ENCODE measurements at places on chromosomes 7 and 10.

DNA sequence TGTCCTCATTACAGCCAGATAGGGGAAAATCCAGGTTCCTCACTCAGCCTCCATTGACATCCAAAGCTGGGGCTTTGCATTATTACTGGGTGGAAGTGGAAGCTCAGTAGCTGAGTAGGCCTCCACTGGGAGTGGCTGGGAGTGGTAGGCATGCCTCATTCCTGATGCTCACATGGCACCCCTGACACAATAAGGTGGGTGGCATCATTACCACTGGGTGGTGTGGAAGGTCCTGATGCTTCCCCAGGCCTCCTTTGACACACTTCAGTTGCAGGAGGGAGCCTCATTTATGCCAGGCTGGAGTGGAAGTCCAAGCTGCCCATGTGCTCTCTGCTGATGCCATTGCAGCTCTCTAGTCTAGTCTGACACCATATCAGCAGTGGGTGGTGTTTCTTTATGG lies 48.2 kb upstream of the GPR141 start:
- DNase-seq = no peak

DNA sequence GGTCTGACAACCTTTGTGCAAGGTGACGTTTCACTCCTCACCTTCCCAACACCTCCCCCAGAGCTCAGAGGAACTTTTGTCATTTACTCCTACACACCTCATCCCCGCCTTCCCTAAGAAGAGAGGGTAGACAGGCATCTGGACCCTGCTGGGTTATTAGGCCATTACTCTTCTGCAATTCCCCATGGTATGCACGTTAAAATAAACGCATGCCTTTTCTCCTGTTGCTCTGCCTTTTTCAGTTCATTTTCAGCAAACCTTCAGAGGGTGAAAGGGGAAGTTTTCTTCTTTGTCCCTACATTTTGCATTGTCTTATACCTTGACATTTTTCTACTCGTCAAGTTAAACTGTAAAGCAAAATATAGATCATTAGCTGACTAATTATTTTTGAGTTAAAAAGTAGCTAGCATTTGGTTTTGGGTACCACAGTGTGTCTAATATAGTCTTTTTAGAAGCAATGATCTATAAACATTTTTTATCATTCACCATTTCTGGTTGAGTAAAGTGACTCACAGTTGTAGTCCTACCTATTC lies 10.5 kb upstream of the EDRF1 start:
- DNase-seq = no peak

- DNase-seq = no peak
These were observed 9.2 kb downstream of the PFKFB3 start for GRCh38 chr10:6211671-6212635.

DNA sequence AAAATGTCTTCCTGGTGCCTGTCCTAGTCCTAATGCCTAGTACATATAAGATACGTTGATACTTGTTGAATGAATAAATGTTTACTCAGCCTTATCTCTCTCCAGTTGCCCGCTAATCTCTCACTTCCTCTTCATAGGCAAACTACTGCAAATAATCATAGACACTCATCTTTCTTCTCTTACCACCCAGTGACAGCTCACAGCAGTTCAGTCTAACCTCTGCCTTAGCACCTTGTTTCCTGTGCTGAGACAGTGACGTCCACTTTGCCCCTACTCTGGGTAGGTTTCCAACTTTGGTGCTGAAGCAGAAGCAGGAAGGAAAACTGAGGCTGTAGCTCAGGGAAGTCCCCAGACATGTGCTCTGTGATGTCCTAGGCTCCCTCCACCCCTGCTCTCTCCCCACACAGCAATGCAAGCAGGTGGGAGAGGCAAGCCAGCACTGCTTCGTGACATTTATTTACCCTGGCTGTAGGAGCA lies 45.5 kb upstream of the RHOBTB1 start:
- DNase-seq = no peak

- DNase-seq = no peak
These were observed 65.3 kb downstream of the DGKB start for GRCh38 chr7:14837216-14837615.

DNA sequence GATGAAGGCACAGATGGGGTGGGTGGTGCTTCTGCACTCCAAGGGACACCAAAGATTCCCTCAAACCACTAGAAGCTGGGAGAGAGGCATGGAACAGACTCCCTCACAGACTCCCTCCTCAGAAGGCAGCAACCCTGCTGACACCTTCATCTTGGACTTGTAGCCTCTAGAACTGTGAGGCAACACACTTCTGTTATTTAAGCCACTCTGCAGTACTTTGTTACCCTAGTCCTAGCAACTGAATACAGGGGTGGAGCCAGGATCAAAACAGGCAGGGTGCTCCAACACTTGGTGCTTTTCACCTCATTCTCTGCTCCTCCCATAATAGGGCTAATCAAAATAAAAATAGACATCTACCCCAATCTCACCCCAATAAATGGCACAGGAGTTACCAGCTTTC lies 2.3 kb upstream of the GSTO1 start:
- no peak for DNase-seq

GRCh38 chr10:60312818-60313588 lies 76.7 kb downstream of the ANK3 start:
- DNase-seq = no peak

GRCh38 chr7:74289659-74290552 lies 699 bp downstream of the CLIP2 start:
- no peak for DNase-seq

GRCh38 chr10:96236876-96237275 lies 34.5 kb downstream of the BLNK start:
- DNase-seq = no peak

DNA sequence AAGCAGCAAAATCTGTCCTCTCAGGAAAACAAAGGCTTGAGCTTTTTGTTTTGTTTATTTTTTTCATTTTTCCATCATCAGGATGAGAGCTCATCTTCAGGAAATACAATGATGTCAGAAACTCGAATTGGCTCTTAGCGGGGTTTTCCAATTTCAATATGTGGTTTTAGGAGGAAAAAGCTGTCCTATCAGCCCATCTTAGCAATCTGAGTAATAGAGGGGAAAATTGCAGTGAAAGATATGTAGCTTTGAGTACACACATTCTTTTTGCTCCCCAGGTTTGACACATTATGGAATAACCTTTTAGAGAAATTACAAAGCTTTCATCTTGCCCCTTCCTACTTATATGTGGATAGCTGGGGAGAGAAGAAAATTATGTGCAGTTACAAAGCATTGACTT lies 113.6 kb upstream of the MYO3A start:
- DNase-seq = no peak

- no peak for DNase-seq
These were observed 673.8 kb downstream of the INHBA start for GRCh38 chr7:41029072-41029499.

DNA sequence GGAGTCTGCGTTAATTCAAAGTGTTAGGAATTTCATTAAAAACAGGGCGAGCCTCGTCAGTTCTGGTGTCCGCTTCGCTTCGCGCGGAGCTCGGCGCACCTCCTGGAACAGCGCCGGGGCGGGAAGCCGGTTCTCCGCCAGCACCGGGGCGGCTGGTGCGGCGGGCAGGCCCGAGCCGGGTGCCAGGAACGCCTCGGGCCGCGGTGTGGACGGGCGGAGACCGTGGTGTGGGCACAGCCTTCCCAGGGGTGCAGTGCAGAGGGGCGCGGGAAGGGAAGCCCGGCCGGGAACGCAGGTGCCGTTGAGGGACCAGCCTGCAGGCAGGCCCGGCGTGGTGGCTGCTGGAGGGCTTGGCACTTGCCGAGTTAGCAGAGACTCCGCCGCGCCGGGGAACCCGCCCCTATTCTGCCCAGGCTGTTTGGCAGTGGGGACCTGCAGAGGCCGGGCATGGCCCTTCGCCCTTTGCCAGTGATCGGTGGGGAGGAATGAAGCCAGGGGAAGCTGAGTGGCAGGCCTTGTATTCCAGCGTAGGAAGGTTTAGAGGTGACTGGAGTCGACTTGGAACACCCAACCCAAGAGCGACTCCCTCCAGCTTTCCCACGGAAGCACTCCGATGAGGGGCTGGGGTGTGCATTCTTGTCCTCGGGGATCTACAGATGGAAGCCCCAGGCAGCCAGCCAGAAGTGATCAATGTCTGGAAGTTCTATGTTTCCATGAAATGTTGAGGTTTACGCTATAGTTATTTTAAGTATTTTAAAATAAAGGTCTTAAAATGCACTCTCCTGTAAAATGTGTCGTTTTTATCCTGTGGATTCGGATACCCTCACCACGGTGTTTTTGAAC lies 945 bp upstream of the RHEB start:
- peak; percentile 34 for DNase-seq

DNA sequence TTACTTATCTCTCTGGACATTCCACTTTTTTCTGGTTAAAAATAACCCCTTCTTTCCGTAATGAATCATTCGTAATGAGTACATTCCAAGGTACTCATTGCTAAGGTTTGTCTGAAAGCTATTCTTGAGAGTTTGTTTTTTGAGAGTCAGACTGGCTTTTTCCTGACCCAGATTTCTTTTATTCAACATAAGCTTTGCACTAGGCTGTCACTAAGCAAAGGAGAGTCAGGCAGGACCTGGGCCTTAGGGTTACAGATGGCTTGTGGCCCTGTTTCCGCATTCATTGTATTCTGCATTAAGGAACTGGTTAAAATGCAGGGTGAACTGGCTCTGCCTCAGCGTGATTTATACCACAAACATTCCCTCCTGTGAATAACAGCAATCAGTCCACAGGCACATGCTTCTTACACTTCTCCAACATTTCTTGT lies 84.1 kb downstream of the POM121L12 start:
- no peak for DNase-seq

- no peak for DNase-seq
These were observed 36.2 kb downstream of the NOLC1 start for GRCh38 chr10:102188298-102188940.

- DNase-seq = no peak
These were observed 422.4 kb upstream of the STEAP1 start for GRCh38 chr7:89731751-89732445.

GRCh38 chr7:116524609-116525297 lies at the start of gene CAV1:
CAV1 (plus strand) TSS chr7:116525036; CDS start chr7:116525063, 27 bp downstream.
- no peak for DNase-seq

DNA sequence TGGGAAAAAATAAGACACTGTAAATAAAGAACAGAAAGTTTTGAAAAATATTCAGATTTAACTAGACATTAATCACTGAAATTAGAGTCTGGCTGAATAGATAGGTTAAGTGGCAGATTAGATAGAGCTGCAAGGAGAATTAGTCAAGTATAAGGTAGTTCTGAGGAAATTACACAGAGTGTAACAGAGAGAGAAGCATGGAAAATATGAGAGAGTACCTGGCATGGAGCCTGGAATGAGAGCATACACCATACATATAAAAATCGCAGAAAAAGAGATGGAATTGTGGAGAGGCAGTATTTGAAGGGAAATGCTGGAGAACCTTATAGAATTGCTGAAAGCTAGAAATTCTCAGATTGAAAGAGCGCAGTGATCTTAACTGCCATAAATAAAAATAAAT lies 46.9 kb downstream of the ZNRF2 start:
- no peak for DNase-seq

- no peak for DNase-seq
These were observed 35.5 kb downstream of the PFKP start for GRCh38 chr10:3102720-3103427.

DNA sequence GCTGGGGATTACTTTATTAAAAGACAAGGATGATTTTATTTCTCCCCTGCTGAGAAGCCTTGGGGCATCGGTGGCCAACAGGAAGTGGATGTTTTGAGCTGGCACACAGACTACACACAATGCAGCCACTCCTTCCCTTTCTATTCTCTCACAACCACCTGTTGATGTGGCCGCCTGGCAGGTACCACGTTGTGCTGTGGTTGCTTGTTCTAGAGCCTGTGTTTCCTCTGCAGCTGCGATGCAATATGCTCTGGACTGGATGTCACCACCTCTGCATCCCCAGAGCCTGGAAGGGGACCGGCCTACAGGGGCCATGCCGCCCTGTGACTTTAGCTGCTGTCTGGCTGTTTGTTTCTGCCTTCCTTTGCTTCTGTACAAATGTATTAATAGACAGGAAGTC lies 195.7 kb upstream of the CELF2 start:
- DNase-seq = no peak

GRCh38 chr7:101659706-101660105 lies 30.6 kb upstream of the MYL10 start:
- no peak for DNase-seq

DNA sequence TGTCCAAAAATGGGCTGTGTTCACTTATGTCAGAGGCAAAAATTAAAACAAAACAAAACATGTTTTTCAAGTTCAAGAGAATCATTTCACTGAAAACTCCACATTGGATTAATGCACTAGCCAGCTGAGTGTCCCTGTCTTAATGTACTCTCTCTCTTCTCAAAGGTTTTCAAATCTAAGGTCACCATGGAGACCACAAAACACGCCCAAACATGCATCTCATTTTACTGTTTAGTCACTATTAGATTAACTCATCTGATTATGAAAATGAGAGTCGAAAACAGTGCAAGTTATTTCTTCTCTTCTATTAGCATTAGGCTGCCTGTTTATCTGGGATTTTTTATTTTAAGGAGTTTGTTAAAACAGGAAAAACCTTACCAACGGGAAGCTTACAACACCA lies 70.8 kb upstream of the ASAH2 start:
- no peak for DNase-seq

GRCh38 chr10:122854648-122855047 lies 9.0 kb upstream of the CUZD1 start:
- DNase-seq = no peak

GRCh38 chr10:132631338-132631735 lies 93.8 kb downstream of the INPP5A start:
- no peak for DNase-seq

All from DMS79 (cell line).